NCI-H460 (cell line): ENCODE measurements at places on chromosomes 5 and 9. TPM values are rescaled to one million over a fixed set of nuclear protein-coding genes. Genes with fewer than 3 reads are reported as not detected.

- no peak for DNase-seq
These were observed 132.0 kb upstream of the SV2C start for GRCh38 chr5:75951158-75951557.

The GPX8 gene
- total RNA-seq, result 61.1 and 65.0 TPM in 2 replicates

The ARL10 gene
- not detected in 2 replicates for total RNA-seq

DNA sequence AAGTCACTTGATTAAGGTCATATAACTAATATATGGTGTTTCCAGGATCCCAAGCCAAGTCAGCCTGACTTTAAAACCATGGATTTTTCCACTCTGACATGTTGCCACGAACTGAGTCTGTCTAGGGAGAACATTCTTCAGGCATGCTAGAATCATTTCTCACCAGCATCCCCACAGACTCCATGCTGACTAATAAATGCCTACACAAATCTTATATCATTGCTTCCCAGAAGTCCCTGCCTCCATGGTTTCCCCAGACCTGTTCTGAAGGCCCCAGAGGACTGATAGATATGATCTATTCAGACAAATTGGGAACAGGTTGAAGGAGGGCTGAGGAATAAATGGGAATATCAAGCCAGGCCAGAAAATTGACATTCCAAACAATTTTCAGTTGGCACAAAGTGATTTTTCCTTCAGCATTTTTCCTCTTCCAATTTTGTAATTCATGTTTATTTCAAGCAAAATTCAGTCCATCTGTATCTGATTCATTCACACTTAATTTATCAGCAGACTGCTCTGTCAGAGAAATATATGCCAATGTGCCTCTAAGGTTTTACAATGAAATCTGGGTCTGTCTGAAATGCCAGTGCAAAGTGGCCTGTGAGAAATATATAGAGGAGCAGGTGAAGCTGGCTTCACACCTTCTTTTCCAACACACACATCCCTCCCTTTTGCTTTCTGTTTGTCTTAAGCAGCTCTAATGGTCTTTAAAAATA lies 413.6 kb upstream of the TNC start:
- DNase-seq, result no peak

The CD72 gene
- total RNA-seq, result not detected in 2 replicates
